T-helper 17 cell (primary cell): ENCODE measurements at places on chromosomes 1 and 21. TPM values are rescaled to one million over a fixed set of nuclear protein-coding genes. Genes with fewer than 3 reads are reported as not detected.

CFHR5 gene
- not detected for total RNA-seq

C4BPA gene
- 0.12 TPM for total RNA-seq

TRIM67 gene
- total RNA-seq = not detected

SLC37A1 gene
- total RNA-seq = 24.0 TPM

ROR1 gene
- not detected for total RNA-seq

SPRR1A gene
- not detected for total RNA-seq

S100A2 gene
- total RNA-seq = 0.52 TPM

LRRC38 gene
- total RNA-seq = not detected

MTOR gene
- 47.3 TPM for total RNA-seq

CFAP74 gene
- not detected for total RNA-seq

LCE1E gene
- total RNA-seq = not detected

CD48 gene
- 387 TPM for total RNA-seq

IL10RB gene
- total RNA-seq = 18.9 TPM

SAMD11 gene
- not detected for total RNA-seq

TMEM240 gene
- 0.44 TPM for total RNA-seq

BCAS2 gene
- 82.1 TPM for total RNA-seq

PRDM16 gene
- total RNA-seq = not detected

TAL1 gene
- 44.2 TPM for total RNA-seq

S100A14 gene
- not detected for total RNA-seq

PRAMEF6 gene
- not detected for total RNA-seq

RPE65 gene
- total RNA-seq = not detected

NCF2 gene
- 2.7 TPM for total RNA-seq

IGSF9 gene
- total RNA-seq = not detected

AMPD1 gene
- total RNA-seq = not detected

DEPDC1 gene
- total RNA-seq = not detected

EPHB2 gene
- total RNA-seq = 0.15 TPM

CLIC6 gene
- 0.25 TPM for total RNA-seq

MX2 gene
- 86.4 TPM for total RNA-seq

REN gene
- not detected for total RNA-seq

PKNOX1 gene
- total RNA-seq = 11.5 TPM
